Fibroblast of skin of right biceps (primary cell): ENCODE measurements at places on chromosomes 12 and 14.
A peak's percentile ranks its signal among the peaks of the same experiment; 100 is the strongest.

DNA sequence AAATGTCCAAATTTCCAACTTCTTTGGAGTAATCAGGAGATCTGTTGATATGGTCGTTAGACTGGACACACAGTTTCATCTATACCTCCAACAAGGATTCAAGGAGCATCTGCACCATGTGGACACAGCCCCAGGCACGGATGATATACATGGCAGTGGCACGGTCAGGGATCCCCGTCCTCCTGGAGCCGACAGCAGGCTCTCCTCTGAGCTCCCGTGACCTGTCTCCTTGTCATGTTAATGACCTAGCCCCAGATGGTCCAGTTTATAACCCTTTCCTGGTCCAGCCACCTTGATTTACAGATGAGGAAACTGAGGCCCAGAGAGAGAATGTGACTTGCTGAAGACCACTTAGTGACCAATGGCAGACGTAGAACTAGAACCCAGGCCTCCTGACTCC, 16.5 kb upstream of the SERPINA4 start:
- no peak for DNase-seq

GRCh38 chr14:101774006-101774795, 12.7 kb downstream of the PPP2R5C start:
- no peak for DNase-seq

GRCh38 chr12:100951756-100952155, 157.2 kb downstream of the ANO4 start:
- DNase-seq: no peak

DNA sequence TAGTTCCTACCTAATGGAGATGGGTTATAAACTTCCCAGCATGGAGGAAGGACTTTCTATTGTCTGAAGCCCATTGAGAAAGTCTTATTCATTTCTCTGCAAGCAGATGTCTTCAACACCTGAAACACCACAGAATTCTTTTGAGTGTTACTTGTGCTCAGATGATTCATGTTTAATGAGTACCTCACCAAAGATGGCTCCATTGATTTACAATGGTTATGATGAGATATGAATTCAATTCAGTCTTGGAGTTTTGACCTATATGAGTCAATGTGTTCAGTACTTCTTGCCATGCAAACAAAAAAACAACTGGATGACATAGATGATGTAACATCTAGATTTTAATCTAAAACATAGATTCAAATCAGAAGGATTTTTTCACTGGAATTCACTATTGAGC, 15.4 kb upstream of the PAWR start:
- DNase-seq: peak; percentile 26

DNA sequence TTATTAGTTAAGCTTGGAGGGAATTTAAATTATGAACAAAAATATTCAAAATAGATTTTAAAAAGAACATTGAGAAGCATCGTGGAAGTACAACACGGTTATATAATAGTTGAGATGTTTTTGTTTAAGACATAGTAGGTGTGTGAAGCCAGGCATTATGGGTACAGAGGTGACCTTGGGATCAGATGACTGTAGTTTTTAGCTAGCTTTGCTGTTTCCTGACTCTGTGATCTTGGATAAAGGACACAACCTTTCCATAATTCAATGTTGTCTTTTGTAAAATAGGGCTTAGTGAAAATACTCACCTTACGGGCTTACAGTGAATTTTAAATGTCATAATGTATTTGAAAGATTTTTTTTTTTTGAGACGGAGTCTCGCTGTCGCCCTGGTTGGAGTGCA, 239.7 kb downstream of the SLC2A13 start:
- DNase-seq: no peak

GRCh38 chr14:51157012-51157411, 62.1 kb upstream of the TRIM9 start:
- DNase-seq: no peak

GRCh38 chr12:96354326-96354725, 45.9 kb downstream of the CDK17 start:
- DNase-seq: peak; percentile 30

- DNase-seq: peak; percentile 39
Measured at GRCh38 chr12:16165506-16165905, 112.0 kb downstream of the SLC15A5 start.

GRCh38 chr14:103273145-103273744, 60.8 kb upstream of the EIF5 start:
- DNase-seq: no peak

- no peak for DNase-seq
Measured at GRCh38 chr12:111045941-111046340, 125.6 kb upstream of the MYL2 start.

GRCh38 chr12:83468988-83469908, 782.5 kb downstream of the TMTC2 start:
- DNase-seq: peak; percentile 30

DNA sequence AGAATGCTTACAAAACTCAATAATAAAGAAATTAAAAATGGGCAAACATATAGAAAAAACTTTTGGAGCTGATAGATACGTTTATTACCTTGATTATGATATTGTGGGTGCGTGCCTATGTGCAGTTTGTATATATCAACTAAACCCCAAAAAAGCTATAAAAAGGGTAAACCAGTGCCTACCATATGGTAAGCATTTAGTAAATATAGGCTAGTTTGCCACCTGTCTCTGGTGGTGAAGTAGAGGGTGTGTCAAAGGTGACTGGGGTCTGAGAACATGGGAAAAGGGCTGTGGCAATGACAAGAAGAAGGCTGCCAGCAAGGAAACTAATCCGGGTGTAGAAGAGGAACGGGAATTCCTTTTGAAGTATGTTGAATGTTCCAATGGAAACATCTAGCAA, 18.3 kb downstream of the GALNT8 start:
- no peak for DNase-seq
